ENCODE measurements at places on chromosomes 1 and 21.

DNA sequence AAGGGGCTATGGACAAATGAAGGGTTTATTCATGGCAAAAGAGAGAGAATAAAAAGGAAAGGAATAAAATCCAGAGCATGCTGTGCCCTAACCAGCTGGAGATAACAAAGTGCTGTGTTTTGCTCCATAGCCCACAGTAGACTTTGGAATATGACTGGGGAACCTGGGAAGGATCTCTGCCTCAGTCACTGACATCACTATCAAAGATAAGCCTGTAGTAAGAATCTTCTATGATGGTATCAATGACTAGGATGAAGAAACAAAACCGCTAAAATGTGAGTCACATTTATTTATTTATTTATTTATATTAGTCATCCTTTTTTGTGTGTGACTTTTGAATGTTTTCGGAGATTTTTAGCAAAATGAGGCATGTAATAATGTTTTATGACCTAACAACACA is 56.3 kb downstream of the NVL start:
- DNase-seq, result peak; percentile 32

DNA sequence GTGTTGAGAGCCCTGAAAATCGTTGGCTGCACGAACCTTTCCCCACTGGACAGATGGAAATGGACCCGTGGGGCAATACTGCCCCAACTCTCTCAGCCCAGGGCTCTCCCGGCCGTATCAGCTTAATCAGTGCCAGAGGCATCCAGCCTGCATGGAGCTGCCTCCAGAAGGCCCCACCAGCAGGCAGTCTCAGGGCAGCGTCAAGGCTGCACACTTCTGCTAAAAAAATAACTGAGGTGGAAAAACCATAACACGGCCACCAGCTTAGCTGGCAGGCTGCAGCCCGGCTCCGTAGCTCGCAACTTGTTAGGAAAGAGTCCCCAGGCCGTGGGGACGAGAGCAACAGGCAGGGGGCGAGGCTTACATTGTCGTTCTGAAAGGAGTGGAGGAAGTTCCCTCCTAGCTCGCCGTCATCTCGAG is 27.9 kb downstream of the MRPL37 start:
- no peak for DNase-seq

DNA sequence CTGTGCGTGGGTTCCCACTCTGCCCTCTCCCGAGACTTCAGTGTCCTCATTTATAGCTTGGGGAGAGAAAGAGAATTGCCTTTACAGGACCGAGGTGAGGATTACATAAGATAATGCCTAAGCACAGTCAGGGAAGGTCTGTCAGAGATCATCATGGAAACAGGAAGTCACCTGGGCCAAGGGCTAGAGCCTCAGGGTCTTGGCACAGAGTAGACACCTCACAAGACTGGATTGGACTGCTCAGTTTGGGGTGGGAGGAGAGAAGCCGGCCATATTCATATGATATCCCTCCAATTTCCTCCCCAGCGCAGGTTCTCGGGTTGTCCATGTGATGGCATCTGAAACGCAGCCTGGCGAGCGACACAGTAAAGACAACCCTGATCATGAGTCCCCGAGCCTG is 3.8 kb downstream of the CNR2 start:
- no peak for DNase-seq

GRCh38 chr1:201499191-201499590 is 7.7 kb downstream of the CSRP1 start:
- DNase-seq, result no peak

GRCh38 chr21:46022551-46023525 is 41.3 kb downstream of the COL6A1 start:
- DNase-seq, result no peak

DNA sequence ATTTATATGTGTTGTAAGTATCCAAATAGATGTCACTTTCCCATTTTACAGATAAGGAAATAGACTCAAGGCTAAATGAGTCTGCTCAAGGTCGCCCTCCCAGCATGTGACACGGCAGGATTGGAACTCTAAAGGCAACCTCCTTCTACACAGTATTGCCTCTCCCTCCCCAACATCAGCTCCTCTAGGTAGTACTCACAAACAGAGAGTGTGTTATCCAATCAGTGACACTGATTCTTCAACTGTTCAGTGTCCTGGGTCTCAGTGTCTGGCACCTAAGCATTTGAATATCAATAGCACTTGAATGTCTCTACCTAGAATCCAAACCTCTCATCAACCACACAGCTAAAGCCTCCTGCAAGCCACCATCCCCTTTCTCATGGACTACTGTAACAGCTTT is 87.1 kb downstream of the DAB1 start:
- DNase-seq, result no peak

- peak; percentile 13 for DNase-seq
Observed at GRCh38 chr1:109826930-109827349, 63.2 kb upstream of the EPS8L3 start.

DNA sequence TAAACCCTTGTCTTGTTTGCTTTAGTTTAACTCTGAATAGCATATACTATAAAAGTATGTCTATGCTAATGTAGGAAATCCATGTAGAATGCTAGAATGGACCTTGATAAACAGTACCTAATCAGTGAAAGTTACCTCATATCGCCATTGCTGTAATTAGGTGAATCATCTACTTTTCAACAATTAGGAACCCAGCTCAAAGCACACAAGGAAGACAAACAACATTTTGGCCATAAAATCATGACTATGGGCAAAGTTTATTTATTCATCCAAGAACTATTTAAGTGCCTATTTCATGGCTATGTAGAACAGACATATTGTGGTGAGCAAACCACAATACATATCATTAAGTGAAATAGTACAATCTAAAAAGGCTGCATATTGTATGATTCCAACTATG is 1043.2 kb downstream of the BRINP3 start:
- no peak for DNase-seq

DNA sequence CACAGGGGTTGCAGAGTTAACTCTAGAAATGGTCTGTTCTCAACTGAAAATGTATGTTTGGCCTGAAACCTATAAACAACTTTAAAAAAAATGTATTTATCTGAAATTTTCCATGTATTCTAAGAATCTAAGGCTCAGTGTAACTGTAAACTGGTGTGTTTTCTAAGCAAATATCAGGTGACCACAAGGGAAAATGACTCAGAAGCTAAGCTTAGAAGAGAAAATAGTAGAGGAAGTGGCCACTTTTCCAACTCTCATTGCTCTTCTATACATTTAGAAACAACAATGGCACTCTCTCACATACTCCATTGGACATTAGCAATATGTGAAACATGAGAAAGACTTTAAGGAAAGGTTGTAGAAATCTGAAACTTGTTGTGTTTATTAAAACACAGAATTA is 7.5 kb downstream of the TNFSF18 start:
- DNase-seq, result no peak

DNA sequence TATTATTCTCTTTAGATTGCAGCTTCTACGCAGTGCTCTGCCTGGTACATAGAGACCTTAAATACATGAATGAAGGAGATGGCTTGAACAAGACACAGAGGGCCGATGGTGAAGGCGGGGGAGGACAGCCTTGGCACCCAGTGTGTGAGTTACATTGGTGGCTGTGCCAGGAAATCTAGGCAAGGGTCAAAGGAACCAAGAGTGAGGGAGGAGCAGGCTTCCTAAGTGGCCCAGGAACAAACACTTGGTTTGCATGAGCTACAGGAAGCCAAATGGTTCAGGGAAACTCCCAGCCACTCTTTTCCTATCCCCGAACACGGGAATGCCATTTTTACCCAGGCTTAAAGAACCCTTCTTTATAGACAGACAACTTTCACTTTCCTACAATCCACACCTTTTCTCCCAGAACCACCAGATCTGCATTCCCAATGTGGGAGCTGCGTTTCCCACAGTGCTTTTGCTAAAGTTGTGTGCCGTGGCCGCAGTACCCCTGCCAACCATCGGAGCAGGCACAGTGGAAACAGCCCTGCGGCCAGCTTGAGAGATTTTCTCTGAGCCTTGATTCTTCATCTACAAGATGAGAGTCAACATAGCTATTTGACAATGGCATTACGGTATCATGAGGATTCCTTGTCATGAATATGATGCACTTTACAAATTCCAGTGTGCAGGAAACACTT is 3.5 kb upstream of the CLEC20A start:
- DNase-seq, result no peak

DNA sequence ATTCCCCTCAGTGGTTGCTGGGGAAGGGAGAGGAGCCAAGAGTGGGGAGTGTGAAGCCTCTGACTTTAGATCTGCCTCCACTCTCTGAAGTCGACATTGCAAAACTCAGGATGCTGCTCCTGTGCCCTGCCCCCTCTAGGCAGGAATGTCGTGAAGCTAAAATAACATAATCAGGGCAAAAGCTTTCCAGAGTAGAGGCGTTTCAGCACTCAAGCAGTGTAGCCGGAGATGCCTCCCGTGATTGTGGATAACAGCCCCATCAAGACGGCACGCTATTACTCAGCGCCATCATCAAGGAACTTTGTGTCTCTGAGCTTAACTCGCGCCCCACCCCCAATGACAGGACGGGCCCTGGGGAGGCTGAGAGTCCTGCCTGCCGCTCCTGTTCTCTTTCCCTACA is 60.0 kb downstream of the FBXO2 start:
- no peak for DNase-seq

- no peak for DNase-seq
Observed at GRCh38 chr21:33940164-33940880, 24.7 kb upstream of the ATP5PO start.

DNA sequence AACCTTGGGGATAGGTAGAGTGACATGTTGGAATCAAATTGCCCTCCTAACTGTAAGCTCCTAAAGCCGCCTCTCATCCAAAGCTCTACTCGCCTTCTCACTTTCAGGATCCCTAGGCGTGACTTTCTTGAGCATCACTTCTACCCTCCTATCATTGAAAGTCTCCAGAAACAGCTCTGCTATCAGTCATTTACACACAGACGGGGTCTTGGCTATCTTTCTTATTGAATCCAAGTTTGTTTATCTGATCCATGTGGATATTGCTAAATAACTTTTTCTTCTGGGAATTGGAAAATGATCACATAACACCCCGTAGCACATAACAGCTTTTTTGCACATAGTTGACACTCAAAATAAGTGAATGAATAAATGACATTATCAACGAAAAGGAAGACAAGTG is 216.4 kb upstream of the KIAA0040 start:
- DNase-seq, result no peak

DNA sequence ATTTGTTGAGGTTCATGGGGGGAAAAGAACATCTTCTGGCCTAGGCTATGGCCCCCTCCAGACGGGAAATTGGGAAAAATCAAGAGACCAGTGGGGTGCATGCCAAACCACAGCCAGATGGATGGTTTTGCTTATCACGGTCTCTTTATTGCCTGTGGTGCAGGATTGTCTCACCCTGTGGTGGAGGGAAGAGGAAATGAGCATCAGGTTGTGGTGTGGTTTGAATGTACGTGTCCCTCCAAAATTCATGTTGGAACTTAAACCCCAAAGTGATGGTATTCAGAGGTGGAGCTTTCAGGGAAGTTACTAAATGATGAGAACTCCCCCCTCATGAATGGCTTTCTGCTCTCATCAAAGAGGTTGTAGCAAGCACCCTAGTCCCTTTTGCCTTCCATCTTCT is 525.7 kb downstream of the NPHP4 start:
- no peak for DNase-seq

DNA sequence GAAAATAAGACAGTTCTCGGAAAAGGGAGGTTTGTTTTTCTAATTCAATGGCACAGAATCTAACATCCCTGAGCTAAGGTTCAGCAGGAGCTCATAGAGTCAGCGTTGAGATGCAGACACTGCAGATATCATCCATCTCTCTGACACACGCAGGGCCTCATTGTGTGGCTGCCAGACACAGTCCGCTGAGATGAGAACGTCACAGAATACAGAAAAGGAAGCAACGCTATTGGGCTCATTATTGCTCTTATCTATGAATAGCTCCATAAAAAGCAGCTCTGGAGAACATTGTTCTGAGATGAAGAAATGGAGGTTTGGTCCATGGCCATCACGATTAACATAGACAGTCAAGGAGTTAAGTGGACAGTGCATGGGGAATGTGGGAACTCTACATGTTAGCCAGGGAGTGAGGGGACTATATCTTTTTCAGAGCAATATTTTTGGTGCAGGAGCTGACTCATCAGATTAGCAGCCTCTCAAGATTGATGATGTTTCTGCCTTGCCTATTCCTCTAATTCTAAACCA is 771.6 kb upstream of the CXADR start:
- DNase-seq, result no peak

DNA sequence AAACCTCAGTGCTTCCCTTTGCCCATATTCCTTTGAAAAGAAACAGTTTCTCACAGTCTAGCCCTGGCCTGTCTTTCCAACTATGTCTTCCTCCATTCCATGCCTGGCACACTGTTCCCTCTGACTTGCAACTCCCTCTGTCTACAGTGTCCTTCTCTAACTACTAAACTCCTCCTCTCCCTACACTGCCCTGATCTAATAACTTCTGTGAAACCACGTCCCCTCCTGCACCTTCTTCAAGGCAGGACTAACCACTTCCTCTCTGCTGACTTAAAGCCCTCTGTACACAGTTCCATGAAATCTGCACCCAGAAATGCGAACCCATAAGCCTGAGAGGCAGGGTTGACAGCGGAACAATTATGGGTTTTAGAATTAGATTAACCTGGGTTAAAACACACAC is 62.2 kb upstream of the ATP1B1 start:
- DNase-seq, result no peak

GRCh38 chr21:46100020-46100419 is 2.1 kb downstream of the COL6A2 start:
- DNase-seq, result no peak

- DNase-seq, result no peak
Observed at GRCh38 chr1:199774433-199775089, 252.9 kb upstream of the NR5A2 start.

- no peak for DNase-seq
Observed at GRCh38 chr1:94667818-94668217, 126.3 kb upstream of the F3 start.

GRCh38 chr1:33470495-33471012 is 1.9 kb upstream of the ZSCAN20 start:
- peak; percentile 83 for DNase-seq

GRCh38 chr21:38820471-38821239 is 14.9 kb downstream of the ETS2 start:
- no peak for DNase-seq

GRCh38 chr21:44306936-44307704 is 7.3 kb downstream of the PFKL start:
- peak; percentile 67 for DNase-seq

- DNase-seq, result no peak
Observed at GRCh38 chr1:201885531-201886075, 3.1 kb upstream of the SHISA4 start.

GRCh38 chr1:59265622-59266021 is 31.3 kb upstream of the FGGY start:
- DNase-seq, result no peak
